ENCODE measurements at places on chromosomes 13 and 19. TPM values are rescaled to one million over a fixed set of nuclear protein-coding genes. Genes with fewer than 3 reads are reported as not detected.

The NLRP11 gene
- total RNA-seq: not detected

The EBI3 gene
- total RNA-seq: 0.64 TPM

The LGALS7 gene
- not detected for total RNA-seq

The LGALS7B gene
- not detected for total RNA-seq

DNA sequence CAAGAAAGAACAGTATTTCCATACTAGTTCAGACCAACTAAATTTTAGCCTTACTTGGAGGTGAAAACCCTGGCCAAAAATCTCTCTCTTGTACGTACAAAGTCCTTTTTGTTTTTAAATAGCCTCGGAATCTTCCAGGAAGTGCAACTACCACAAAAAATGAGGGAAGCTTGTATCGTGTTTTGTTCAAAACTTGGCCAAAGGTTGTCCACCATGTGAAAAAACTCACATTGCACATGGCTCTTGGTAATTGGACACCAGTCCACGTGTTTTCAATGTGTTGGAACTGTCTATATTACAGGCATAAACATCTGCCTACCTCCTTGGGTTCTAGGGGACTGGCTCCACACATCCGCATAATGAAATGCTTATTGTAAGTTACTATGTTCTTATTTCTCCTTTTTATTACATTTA is 15.2 kb upstream of the STRN4 start:
- peaks cover 23% of the 10 kb centered on the region for H3K4me1 ChIP-seq
- peaks cover 13% of the 10 kb centered on the region for H3K36me3 ChIP-seq
- no peak for DNase-seq
- no peak overlapping the region for H3K27ac ChIP-seq

Measured in psoas muscle (tissue), 8 donors.